ENCODE measurements at places on chromosomes 6 and 20.

GRCh38 chr20:38393259-38393658 lies 41.9 kb downstream of the SNHG17 start:
- DNase-seq: no peak

DNA sequence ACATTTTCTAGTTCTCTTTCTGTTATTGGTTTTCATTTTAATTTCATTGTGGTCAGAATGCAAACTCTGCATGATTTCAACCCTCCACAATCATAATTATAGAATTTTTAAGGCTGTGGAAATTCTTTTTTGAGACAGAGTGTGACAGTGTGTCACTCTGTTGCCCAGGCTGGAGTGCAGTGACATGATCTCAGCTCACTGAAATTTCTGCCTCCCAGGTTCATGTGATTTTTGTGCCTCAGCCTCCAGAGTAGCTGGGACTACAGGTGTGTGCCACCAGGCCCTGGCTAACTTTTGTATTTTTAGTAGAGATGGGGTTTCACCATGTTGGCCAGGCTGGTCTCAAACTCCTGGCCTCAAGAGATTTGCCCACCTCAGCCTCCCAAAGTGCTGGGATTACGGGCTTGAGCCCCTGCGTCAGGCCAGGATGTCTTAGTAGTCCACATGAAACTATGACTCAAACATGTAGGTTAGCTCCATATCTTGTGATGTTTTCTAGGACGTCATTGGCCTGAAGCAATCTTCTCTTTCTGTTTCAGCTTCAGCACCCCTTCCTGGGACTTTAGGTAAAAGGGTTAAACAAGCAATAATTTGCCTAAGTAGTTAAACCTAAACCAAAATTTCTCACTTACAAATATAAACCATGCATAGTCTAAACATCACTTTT lies 47.4 kb upstream of the SAMD3 start:
- no peak for DNase-seq

GRCh38 chr6:63269470-63269869 lies 50.3 kb downstream of the LGSN start:
- DNase-seq: no peak

GRCh38 chr6:165834613-165835259 lies 171.7 kb upstream of the PDE10A start:
- no peak for DNase-seq

GRCh38 chr6:113178349-113178748 lies 678.8 kb upstream of the MARCKS start:
- no peak for DNase-seq

Measured in H54 (cell line).